ENCODE measurements at places on chromosomes 1 and 21. TPM values are rescaled to one million over a fixed set of nuclear protein-coding genes. Genes with fewer than 3 reads are reported as not detected.

DNA sequence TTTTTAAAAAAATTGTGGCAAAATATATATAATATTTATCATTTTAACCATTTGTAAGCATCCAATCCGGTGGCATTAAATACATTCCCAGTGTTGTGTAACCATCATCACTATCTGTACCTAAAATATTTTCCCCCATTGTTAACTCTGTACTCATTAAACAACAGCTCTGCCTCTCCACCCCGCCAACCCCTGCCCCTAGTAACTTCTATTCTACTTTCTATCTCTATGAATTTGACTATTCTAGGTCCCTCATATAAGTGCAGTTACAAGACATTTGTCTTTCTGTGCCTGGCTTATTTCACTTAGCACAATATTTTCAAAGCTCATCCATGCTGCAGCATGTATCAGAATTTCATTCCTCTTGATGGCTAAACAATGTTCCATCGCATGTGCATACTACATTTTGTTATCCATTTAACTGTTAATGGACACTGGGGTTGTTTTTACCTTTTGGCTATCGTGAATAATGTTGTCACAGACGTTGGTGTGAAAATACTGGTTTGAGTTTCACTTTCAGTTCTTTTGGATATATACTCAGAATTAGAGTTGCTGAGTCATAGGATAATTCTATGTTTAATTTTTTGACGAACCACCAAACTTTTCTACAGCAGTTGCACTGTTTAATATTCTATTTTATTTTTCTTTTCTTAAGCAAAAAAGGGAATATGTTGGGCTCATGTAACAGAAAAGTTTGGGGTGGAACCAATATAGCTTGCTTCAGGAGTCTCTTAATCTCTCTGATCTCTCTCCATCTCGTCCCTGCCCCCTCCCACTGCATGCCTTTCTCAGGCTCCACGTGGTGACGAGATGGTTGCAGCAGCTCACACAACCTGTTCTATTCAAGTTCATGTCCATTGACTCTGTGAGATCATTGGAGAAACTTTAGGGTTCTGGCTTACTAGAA lies 25.2 kb upstream of the RCAN1 start:
- DNase-seq, result peak; percentile 66

DNA sequence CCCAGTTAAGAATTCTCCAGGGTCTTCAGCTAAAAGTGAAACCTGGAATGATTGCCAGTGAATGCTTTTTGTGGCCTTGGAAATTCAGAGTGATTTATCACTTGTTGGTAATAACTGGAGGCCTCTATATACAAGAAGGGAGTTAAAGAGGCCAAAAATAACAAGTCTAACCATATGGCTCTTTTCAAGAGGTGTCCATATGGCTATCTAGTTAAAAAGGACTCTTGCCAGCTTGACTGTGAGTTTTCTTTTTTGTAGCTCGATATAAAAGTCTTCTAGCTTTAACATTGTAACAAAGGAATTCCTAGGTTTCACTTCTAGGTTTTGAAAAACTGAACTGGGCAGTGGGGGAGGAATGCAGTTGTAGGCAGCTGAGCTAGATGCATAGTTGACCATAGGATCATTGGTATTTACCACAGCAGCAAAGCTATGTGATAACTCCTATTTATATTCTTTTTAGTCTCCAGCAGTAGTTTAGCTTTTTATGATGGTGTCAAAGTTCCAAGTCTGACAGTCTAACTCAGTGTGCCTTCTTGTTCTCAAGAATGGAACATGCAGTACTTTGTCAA lies 44.4 kb downstream of the CACHD1 start:
- no peak for DNase-seq

GRCh38 chr1:2887941-2888855 lies 86.7 kb upstream of the TTC34 start:
- no peak for DNase-seq

DNA sequence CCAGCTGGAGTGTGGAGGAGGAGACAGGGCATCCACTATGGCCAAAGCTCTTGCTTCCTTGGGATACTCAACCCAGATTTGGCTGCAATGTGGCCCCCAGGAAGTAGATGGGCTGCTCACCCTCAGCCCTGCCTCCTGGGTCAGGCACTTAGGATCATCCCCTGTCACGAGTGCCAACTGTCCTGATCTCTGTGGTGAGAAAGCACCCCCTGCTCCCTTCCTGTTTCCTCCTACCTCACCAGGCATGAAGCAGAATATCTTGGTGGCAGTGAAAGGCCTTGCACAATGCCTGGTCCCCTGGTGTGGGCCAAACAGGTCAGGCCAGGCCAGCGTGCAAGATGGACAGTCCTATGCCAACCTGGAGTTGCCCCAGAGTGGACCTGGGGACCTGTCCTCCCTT lies 211.7 kb downstream of the GRIK3 start:
- no peak for DNase-seq

DNA sequence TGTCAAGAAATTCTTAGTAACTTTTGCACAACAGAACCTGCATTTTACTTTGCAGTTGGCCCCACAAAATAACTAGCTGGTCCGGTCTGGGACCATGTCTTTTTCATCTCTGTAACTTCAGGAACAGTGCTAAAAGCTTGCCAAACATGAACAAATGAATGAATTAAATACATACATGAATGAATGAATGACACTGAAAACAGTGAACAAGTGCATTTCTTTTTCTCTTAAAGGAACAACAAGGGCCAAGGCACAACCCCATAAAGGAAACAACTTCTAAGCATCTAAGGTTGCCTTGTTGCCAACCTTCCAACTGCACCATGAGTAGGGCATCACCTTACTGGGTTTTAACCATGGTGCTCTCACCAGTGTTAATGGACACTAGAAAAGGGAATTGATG lies 534.4 kb upstream of the PKN2 start:
- DNase-seq, result no peak

- no peak for DNase-seq
Observed at GRCh38 chr1:30611741-30612309, 111.6 kb downstream of the MATN1 start.

- no peak for DNase-seq
Observed at GRCh38 chr1:219500327-219500897, 112.5 kb downstream of the ZC3H11B start.

DNA sequence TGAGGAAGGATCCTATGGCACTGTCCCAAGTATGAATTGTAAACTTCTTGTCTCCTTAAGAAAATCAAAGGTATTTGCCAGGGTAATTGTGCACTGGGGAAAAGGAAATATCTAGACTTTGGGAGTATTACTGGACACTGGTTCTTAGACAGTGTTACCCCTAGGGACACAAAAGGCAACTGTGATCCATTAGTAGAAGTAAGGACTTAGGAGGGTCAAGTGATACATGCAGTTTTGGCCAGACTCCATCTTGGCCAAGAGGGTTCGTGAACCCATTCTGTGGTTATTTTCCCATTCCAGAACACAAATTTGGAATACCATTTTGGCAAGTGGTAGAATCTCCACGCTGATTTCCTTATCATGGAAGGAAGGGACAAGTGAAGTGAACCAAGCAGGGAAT lies 98.1 kb downstream of the TM2D1 start:
- no peak for DNase-seq

DNA sequence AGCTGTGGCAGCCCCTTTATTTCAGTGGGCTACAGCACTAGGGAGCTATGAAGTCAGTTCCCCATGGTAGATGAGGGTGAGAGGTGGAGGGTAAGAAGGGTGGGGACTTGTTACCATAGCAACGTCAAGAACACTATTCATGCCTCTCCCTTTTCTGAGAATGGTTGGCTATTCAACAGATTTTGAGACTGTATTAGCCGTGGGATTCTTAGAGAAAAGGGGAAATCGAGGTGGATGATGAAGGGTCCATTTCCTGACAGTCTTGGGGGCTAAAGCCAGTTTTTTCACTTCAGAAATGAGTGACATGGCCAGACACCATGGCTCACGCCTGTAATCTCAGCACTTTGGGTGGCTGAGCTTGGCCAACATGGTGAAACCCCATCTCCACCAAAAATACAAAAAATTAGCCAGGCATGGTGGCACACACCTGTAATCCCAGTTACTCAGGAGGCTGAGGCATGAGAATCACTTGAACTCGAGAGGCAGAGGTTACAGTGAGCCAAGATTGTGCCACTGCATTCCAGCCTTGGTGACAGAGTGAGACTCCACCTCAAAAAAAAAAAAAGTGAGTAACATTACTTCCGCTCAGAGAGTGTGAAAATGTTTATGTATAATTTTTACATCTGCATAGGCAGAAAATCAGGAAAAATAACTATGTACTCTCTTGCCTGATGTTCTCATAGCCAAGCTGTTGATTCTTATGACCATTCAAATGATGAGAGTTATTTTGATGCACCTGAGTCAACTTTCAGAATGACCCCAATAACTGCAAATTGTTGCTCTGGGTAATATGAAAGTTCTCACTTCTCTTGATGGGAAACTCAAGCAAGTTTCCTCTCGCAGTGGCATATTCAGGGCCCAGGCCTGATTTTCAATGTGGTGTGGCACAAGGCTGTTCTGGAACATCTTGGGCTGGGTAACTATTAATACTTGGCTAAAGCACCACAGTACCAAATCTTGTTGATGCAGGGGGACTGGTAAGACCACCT lies 23.2 kb upstream of the RGSL1 start:
- DNase-seq, result peak; percentile 89

GRCh38 chr1:151720554-151720953 lies 768 bp upstream of the RIIAD1 start:
- peak; percentile 27 for DNase-seq

GRCh38 chr1:206739411-206740076 lies 31.0 kb upstream of the IL19 start:
- peak; percentile 99 for DNase-seq

GRCh38 chr1:226548256-226549093 lies at the start of gene STUM:
Gene STUM, plus strand, starts transcription at chr1:226548764. Its CDS starts 141 bp downstream, at chr1:226548905.
- DNase-seq, result no peak

DNA sequence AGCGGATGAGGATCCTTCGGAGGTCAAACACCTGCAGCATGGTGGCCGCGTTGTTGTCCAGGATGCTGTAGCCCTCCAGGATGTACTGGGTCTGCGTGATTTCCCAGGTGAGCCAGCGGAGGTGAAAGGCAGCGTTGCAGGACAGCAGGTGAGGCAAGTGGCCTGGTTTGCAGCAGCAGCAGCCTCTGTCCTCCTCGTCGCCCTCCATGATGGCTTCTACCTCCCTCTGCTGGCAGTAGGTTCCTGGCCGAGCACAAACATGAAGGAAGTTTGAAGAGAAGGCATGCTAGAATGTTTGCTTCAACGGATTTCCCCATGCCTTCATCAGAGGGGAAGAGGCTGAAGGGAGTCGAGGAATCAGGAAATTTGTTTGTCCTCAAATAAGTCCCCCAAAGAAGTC lies 74.7 kb downstream of the NTPCR start:
- DNase-seq, result no peak

DNA sequence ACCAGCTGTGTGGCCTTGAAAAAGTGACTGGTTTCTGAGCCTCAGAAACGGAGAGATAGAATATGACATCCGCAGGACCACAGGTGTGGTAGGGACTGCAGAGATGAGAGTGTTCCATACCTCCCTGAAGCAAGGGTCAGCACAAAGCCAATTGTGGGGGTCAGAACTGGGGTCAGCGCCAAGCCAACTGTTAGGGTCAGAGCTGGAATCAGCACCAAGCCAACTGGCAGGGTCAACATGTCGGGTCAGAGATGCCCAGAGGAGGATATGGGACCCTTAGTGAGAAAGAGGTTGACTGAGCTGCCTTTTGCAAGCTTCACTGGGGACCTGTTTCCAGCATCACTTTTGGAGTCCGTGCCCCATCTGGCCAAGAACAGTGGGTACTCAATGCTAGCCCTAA lies 93.9 kb downstream of the MATN1 start:
- no peak for DNase-seq

DNA sequence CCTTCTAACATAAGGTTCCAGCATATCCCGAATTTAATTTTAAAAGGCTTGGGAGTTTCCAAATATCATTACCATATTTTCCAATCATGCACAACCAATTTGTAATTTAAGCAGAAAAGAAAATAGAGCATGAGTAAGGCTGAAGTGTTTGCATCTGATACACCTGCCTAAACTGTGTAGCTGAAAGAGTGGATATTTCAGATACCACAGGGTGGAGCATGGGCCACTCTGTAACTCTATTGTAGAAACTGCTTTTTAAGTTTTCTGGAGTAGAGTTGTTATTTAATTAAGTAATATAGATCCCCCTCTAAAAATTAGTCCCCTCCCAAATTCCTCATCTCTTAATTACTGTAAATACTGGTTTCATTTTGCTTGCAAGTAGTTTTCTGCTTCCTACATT lies 199.8 kb downstream of the USP25 start:
- no peak for DNase-seq

DNA sequence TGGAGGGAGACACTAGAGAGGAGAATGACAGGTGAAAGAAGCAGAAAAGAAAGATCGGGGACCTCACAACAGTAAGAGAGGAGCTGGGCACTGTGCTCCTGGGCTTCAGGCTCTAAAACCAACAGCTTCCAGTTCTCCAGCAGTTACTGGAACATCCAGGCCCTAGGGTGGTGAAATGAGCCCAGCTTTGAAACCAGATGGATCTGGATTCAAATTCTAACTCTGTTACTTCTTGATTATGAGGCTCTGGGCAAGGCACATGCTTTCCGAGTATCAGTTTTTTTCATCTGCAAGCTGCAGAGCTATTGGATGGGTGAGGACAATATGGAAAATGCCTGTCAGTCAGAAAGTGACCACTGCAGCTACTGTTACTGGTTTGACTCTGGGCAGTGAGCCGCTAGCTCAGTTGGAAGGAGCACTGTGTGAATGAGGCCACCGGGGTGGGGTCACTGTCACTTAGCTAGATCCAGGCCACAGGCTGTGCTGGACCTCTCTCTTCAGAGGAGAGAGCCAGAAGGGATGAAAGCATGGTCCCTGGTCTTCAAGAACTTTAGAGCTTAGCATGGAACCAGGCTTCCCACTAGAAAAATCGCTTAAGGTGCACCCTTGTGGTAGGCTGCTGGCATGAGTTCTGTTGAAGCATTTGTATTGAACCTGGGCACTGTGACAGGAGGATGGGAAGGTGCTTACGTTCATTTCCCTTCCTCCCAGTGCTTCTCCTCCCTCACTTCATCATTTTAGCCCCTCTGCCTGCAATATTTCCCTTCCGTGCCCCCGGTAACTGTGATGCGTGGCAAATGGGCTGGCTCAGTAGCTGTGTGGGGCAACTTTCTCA lies 12.2 kb downstream of the PLEKHO1 start:
- DNase-seq, result no peak

DNA sequence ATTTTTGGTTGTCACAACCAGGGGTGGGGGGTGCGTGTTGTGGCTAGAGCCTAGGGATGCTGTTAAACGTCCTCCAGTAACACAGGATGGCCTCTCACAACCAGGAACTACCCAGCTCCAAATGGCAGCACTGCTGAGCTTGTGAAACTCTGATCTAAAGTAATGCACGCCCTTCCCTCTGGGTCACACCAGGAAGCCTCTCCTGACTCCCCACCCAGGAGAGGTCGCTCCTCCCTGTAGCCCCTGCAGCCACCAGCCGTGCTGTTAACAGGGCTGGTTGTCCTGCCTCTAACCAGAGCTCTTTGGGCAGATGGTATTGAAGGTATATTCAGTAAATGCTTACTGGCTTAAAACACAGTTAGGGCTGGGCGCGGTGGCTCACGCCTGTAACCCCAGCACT lies 73.2 kb downstream of the NKAIN1 start:
- no peak for DNase-seq

The ZNF695 gene
- total RNA-seq, result 1.7 TPM

The SPRR4 gene
- total RNA-seq, result not detected

The S1PR1 gene
- 37.6 TPM for total RNA-seq

The CIART gene
- 1.4 TPM for total RNA-seq

The CD1B gene
- total RNA-seq, result not detected

The MEX3A gene
- total RNA-seq, result 5.1 TPM

The LCE1C gene
- total RNA-seq, result 0.77 TPM

The OR2T35 gene
- total RNA-seq, result 0.49 TPM
